ENCODE measurements at places on chromosomes 16 and 17. TPM values are rescaled to one million over a fixed set of nuclear protein-coding genes. Genes with fewer than 3 reads are reported as not detected.

DNA sequence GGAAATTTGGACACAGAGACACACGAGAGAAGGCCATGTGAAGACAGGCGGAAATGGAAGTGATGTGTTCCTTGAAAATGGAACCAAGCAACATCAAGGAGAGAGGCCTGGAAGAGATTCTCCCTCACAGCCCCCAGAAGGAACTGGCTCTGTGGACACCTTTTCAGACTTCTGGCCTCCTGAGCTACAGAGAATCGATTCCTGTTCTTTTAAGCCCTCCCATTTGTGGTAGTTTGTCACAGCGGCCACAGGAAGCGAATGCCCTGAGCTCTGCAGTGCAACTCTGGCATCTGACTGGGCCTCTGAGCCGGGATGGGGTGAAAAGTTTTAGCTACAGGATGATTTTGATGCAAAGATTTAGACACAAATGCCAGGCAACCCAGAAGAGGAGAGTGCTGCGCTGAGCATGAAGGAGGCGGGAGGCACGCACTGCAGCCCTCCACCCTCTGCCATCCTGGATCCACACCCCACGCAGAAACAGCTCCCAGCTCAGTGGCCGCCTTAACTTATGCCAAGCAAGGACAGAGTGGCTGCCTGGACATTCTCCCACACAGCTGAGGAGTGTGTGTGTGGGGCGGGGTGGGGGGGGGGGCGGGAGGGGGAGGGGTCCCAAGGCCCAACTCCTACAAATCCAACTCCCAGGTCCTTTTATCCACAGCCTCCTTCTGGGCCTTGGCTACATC, 2.2 kb downstream of the TIMP2 start:
- no peak for DNase-seq

DNA sequence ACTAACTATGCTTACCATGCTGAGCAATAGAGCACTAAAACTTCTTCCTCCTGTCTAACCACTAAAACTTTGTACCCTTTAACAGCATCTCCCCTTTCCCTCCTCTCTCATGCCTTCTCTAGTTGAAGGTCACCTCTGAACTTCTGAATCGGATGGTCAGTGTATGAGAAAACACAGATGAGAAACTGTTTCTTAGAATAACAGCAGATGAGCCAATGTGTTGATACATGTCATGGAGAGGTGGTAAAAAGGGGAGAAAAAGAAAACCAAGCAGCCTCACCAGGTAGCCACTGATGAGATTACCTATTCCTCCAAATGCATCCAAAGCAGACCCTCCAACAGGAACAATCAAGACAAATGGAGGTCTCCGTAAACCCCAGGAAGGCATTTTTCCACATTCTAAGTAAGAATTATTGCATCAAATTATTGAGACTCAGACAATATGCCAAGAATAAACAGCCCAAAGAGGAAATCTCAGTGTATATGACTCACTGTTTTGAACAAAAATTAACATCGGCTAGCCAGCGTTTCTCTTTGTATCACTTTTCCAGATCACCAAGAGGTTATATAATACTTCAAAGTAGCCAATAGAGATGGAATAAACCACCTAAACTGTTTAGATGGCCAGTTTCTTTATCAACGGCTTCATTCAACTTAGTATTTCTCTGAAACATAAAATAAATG, 793.3 kb upstream of the SOX9 start:
- no peak for DNase-seq

- peak; percentile 78 for DNase-seq
Measured at GRCh38 chr17:76726776-76727718, at the start of gene METTL23. Gene METTL23 (plus strand): TSS chr17:76726839. CDS start chr17:76729711, 2,872 bp downstream.

DNA sequence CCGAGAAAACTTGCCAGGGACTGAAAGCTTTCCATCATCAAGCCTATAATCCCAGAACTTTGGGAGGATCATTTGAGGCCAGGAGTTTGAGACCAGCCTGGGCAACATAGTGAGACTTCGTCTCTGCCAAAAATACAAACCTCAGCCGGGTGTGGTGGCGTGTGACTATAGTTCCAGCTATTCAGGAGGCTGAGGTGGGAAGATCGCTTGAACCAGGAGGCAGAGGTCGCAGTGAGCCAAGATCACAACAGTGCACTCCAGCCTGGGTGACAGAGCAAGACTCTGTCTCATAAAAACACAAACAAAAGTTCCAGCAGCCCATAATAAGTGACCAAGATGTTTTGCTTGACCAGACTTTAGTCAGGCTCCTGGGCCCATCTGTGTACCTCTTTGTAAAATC, 1.9 kb downstream of the MEAK7 start:
- no peak for DNase-seq

GRCh38 chr17:79990051-79990592, 45.5 kb downstream of the TBC1D16 start:
- DNase-seq = no peak

GRCh38 chr17:20960871-20961270, 81.9 kb downstream of the USP22 start:
- no peak for DNase-seq

DNA sequence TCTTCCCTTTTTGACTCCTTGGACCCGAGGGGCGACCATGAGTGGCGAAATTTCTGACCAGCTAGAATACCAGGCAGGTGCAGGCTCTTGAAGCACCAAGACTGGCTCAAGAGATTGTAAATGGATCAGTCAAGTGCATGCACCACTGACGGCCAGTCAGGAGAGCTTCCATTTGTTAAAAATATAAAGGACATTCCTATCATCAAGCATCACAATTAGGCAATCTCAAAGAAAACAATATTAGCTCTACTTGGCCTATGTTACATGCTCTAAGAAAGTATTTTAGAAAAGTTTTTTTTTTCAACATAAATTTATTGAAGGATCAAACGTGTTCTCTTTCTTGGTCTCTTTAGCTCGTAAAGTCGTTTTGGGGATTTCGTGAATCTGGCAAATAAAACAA, 1.5 kb upstream of the PRKCA start:
- no peak for DNase-seq

DNA sequence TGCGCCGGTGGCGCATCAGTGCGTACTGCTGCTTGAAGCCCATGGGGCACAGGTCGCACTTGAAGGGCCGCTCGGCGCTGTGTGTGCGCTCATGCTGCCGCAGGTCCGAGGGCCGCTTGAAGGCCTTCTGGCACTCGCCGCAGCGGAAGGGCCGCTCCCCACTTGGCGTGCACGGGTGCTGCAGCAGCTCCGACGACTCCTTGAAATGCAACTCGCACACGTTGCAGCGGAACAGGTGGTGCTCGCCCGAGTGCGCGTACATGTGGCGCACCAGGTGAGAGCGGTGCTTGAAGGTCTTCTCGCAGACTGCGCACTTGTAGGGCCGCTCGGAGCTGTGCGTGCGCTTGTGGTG, 3.3 kb downstream of the ZNF319 start:
- DNase-seq = no peak

GRCh38 chr17:45143767-45144198, 4.5 kb upstream of the HEXIM1 start:
- no peak for DNase-seq

GRCh38 chr17:71942626-71943025, 178.2 kb upstream of the SOX9 start:
- DNase-seq = no peak

- DNase-seq = no peak
Measured at GRCh38 chr16:52529226-52529625, 17.7 kb downstream of the TOX3 start.

- no peak for DNase-seq
Measured at GRCh38 chr16:69706975-69707340, 19.4 kb downstream of the NQO1 start.

- DNase-seq = no peak
Measured at GRCh38 chr16:2853531-2854073, 4.4 kb downstream of the PRSS22 start.

GRCh38 chr17:40596261-40596919, 31.1 kb upstream of the CCR7 start:
- DNase-seq = no peak

- no peak for DNase-seq
Measured at GRCh38 chr17:9200699-9201359, 179.5 kb downstream of the NTN1 start.

DNA sequence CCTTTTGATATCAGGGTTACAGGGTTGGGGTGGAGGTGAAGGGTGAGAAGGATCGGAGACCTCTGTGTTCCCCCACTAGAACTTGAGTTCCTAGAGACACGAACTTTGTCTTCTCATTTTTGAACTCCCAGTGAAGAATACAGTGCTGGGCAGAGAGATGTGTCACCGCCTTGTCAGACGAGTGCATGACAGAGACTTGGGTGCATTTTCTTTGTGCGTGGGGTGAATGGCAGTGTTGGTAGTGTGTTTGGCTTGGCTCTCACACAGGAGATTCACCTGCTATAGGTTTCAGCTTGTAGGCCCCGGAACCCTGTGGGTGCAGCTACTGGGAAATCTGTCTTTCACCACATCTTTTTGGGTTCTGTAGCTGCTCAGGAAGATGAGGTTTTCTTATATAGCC, 40.0 kb upstream of the CCR7 start:
- no peak for DNase-seq

DNA sequence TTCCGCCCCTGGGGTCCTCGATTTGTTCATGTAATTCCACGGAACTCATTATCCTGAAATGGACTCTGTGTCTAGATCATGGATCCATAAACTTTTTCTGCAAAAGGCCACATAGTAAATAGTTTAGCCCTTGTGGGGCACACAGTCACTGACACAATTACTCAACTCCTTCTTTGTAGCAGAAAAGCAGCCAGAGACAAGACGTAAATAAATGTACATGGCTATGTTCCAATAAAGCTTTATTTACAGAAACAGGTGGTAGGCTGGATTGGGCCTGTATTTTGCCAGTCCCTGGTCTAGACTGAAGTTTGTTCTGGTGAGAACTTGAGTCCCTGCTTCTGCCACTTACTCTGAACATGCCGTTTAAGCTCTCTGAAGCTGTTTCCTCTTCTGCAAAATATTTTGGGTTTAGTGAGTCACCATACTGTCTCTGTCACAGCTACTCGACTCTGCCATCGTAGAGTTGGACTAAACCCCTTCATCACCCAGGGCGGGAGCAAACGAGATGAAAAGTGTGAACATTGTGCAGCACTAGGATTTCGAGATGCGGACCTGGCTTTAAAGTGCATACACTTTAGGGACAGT, 61.9 kb upstream of the FOXF1 start:
- DNase-seq = no peak

GRCh38 chr17:11294826-11295225, 53.8 kb downstream of the SHISA6 start:
- no peak for DNase-seq

GRCh38 chr17:72457712-72458111, 336.9 kb downstream of the SOX9 start:
- no peak for DNase-seq

GRCh38 chr17:2904135-2904534, 107.9 kb downstream of the RAP1GAP2 start:
- no peak for DNase-seq

DNA sequence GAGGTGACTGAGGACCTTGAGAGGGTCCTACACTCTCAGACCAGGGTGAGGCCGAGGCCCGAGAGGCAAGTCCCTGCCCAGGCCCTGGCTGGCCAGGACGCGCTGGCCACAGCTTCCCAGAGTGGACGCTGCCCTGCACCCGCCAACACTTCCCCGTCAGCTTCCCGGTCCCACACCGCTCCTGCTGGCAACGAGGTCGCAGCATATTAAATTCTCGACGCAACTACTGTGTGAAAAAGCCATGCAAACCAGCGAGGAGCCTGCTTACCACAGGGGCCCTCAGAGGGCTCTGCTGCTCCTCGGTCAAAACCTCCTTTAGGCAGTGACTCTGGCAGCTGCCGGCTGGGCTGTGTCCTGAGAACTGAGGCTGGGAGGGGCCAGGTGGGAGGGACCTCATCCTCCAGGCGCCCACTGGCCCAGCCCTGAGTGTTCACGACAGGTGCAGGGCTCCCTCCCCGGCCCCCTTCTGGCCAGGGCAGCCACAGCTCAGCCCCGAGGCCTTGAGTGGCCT, 2.1 kb upstream of the TEX19 start:
- DNase-seq = no peak

GRCh38 chr16:81237282-81237681, 1.2 kb upstream of the BCO1 start:
- no peak for DNase-seq

GRCh38 chr16:84478172-84478947, 26.1 kb downstream of the MEAK7 start:
- DNase-seq = no peak

- no peak for DNase-seq
Measured at GRCh38 chr16:28139530-28139929, 72.2 kb downstream of the XPO6 start.

DNA sequence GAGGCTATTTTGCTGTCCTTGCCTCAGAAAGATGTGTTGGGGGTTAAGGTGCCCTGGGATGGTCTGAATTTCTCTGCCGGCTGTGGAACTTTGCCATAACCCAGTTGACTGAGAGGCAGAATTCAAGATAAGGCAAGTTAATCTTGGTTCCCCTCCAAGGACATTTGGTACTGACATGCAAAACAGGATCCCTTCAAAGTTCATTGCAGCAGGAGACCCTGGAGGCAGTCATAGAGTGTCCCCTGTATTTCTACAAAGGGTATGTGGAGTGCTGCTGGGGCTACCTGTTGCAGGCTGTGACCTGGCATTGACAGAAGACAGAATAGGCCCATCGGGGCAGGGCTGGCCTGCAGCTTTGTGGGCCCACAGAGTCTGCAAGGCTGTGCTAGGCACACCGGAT, 135.6 kb upstream of the IRX3 start:
- no peak for DNase-seq

DNA sequence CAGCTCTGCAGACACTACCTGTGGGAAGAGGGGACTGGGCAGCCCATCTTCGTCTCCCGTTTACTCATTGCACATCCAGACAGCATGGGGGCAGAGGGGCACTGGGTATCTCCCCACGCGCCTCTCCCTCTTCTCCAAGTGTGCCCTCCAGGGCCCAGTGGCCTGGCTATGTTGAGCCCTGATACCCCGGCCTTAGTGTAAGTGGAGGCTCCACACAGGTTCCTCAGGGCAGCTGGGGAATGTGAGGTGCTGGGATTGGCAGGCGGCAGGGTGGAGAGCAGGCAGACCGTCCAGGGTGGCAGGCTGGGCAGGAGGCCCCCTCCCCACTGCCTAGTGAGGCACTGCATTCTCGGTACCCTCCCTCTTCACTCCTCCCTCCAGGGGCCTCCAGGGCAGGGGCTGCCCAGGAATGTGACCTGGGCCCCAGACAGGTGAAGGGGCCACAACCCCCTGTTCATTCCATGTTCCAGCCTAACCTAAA, 13.2 kb upstream of the NAGLU start:
- DNase-seq = no peak

Gene RPH3AL
- total RNA-seq = 15.4 TPM

Gene NUP88
- total RNA-seq = 67.6 TPM

Gene CHD9NB
- total RNA-seq = 0.43 TPM

Gene ACE
- 2.9 TPM for total RNA-seq

Gene RAB40C
- total RNA-seq = 23.2 TPM

Gene PYDC1
- not detected for total RNA-seq

Gene ITGA2B
- total RNA-seq = 13.6 TPM

Gene HBZ
- not detected for total RNA-seq

Gene RCVRN
- 1.8 TPM for total RNA-seq

Gene EFNB3
- total RNA-seq = 28.2 TPM

Gene TLCD3B
- 1.1 TPM for total RNA-seq

Gene TMEM220
- 5.7 TPM for total RNA-seq

Gene CRAMP1
- 43.2 TPM for total RNA-seq

Gene NT5M
- 7.1 TPM for total RNA-seq

Gene GUCY2D
- 0.34 TPM for total RNA-seq

Data from mesothelial cell of epicardium (in vitro differentiated cells).